ENCODE measurements at places on chromosomes 5 and 9.
A peak's percentile ranks its signal among the peaks of the same experiment; 100 is the strongest.

GRCh38 chr9:84748112-84748511 is 78.6 kb downstream of the NTRK2 start:
- DNase-seq, result no peak

DNA sequence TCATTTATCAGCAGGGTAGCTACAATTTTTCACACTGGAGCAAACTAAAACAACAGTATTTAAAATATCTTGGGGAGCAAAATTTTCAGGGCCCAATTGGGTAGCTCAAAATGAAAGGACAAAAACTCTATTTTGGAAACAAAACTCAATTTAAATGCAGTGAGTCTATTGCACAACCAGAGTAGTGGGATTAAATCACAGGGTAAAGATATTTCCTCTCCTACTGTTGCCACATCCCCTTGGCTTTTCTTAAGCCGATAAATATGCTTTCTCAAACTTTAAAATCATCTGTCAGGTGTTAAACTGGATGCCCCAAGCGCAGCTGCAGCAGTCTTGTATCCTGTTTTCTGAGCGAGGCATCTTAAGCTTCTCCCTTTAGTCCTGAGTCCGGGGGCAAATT is 1474.3 kb upstream of the CDH9 start:
- DNase-seq, result no peak

GRCh38 chr5:141850244-141850768 is 27.9 kb downstream of the PCDH1 start:
- no peak for DNase-seq

DNA sequence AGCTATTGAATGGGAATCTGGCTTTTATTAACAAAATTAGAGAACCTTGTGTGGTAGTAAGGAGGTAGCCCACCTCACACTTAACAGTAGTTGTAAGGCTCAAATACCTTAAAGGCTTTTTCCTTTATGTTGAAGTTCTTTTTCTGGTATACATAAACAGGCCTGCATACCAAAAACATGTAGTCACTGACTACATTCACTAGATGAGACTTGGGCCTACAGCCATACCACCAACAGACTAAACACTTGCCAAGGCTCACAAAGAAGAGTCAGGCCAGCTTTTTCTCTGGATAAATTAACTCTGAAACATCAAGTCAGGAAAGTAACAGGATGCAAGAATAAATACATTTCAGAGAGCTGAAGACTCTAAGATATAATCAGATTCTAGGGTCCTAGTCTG is 78.6 kb upstream of the MPDZ start:
- peak; percentile 51 for DNase-seq

DNA sequence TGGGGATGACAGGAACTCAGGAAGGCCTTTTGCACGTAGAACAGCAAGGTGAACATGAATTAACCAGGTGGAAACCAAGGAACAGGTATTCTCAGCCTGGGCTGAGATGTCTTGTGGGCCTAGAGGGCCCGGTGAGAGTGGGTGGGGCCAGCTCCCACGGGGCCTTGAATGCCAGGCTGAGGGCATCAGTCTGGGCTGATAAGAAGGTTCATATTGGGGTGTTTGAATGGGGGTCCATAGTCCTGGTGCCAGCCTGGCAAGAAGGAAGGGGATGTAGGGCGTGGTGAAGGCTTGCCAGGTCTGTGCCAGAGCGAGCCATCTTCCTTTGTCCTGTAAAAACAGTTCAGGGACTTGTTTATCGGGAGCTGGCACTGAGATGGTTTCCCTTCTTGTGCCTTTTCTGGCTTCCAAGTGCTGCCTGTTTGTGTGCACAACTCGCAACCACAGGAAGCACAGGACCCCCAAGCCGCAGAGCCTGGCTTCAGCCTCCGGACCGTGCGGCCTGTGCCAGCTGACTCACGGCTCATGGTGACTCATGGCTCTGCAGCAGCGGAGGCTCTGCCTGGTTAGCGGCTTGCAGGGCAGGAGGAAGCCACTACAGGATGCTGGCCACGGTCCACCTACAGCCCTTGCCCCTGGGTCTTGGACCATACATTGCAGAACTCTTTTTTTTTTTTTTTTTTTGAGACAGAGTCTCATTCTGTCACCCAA is 2.4 kb downstream of the CARD19 start:
- peak; percentile 93 for DNase-seq

DNA sequence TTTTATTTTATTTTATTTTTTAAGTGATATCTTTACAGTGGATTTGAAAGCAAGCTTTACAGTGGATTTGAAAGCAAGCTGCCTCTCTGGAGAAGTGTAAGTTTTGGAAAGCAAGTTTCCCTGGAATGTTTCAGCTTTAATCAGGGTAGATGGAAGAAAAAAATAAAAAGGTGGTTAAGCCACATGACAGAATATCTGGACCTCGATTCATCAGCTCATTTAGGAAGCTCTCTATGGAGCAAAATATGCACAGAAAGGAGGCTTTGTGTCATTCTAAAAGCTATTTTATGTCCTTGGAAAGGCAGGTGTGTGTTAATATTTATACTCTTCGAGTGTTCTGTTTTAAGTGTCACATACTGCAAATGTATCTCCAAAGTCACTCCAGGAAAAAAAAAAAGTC is 409.2 kb upstream of the KLF4 start:
- no peak for DNase-seq

DNA sequence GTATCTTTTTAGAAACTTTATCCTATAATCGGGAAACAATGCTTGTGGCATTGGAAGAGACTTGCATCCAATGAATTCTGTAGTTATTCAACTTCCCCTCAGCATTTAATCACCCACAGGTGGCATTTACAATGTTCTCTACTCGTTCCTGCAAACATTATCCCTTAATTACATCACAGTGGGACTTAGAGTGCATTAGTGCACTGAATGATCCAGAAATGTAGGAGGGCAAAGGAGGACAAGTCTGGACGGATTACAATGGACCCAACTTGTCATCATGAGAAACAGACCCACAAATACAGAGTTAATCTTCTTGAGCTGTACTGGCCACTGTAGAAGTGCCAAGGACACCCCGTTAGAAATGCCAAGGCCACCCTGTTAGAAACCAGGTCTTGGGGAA is 129.1 kb downstream of the DOCK8 start:
- DNase-seq, result no peak

DNA sequence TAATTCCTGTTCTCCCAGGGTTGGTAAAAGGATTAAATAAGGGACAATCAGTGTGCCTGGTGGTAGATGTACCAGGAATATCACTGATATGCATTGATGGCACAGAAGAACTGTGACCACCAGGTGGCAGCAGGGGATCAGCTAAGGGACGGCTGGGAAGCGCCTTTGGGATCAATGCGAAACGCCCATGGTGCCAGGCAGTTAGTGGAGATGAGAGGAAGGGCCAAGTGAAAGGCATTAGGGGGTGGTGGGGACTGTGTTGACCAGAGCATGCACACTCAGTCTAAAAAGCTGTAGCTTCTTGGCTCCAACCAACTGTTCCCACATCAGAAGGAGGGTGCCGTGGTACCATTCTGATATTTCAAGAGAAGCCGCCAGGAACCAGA is 55.6 kb downstream of the ARHGEF37 start:
- DNase-seq, result no peak
